HT1080 (cell line): ENCODE measurements at places on chromosomes 16 and 17. TPM values are rescaled to one million over a fixed set of nuclear protein-coding genes. Genes with fewer than 3 reads are reported as not detected.

DNA sequence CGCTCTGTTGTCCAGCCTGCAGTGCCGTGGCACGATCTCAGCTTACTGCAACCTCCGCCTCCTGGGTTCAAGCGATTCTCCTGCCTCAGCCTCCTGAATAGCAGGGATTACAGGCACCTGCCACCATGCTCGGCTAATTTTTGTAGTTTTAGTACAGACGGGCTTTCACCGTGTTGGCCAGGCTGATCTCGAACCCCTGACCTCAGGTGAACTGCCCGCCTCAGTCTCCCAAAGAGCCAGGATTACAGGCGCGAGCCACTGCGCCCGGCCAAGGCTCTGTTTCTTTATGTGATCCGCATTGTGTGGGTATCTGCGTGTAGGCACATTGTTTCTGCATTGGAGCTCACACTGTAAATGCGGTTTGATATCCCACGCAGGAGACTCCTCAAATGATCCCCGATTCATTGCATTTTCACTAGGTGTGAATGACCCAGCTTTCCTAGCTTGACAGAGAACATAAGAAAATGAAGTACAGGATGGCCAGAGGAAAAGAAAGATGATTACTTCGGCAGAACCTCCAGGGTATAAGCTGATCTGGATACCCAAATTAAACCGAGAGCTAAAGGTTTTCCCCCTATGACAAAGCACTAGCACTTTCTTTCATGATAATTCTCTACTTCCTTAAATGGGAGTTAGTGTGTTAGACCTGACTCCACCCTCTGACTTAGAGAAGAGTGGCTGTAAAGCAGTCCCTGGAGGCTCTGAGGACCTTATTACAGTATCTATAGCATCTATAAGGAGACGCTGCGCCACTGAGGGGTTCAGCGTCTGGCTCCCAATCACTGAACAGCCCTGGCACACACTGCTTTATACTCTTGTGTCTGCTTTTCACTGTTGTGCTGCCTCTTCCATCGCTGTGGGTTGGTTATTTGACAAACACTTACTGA, 17.3 kb downstream of the COTL1 start:
- no peak for DNase-seq

DNA sequence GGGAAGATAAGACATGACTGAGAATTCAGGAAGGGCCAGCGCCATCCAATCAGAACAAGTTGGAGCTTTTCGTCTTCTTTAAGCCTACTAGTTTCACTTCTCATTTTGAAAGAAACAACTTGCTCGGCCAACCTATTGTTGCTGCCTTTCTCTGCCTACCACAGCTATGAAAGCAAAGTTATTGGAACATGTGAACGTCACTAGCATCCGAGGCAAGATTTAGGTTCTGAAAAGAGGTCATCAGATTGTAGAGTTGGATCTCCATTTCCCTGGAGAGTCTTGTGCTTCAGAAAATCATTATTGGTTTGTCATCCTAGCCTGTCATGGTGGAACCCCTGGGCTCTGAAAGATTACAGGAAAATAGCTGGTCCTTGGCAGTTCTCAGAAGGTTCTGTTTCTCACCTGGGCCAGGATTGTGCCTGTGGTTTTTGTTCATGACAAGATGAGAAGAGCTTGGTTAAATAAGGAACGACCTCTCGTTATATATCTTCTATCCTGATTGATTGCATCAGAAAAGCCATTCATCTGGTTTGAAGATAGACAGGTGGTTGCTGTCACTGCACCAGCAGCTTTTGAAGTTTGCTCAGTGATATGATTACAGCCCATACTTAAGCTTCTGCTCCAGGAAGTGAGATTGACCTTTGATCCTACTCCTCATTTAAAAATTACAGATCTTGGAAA, 25.3 kb downstream of the CDH13 start:
- no peak for DNase-seq

DNA sequence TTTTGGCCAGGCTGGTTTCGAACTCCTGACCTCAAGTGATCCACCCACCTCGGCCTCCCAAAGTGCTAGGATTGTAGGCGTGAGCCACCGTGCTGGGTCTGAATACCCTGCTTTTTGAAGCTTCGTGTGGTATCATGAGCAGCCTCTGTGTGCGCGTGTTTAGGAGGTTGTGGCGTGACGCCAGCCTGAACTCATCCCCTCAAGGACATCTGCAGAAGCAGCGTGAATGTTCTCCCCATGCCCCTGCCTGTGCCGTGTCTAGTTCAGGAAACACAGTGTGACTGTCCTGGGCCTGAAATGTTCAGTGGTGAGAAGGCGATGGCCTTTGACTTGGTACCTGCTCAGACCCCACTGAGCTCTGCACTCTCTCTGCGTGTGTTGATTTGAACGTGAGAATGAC, 35.6 kb downstream of the RNF213 start:
- DNase-seq: no peak

- no peak for DNase-seq
These were observed 186.7 kb downstream of the RPTOR start for GRCh38 chr17:80731323-80731722.

DNA sequence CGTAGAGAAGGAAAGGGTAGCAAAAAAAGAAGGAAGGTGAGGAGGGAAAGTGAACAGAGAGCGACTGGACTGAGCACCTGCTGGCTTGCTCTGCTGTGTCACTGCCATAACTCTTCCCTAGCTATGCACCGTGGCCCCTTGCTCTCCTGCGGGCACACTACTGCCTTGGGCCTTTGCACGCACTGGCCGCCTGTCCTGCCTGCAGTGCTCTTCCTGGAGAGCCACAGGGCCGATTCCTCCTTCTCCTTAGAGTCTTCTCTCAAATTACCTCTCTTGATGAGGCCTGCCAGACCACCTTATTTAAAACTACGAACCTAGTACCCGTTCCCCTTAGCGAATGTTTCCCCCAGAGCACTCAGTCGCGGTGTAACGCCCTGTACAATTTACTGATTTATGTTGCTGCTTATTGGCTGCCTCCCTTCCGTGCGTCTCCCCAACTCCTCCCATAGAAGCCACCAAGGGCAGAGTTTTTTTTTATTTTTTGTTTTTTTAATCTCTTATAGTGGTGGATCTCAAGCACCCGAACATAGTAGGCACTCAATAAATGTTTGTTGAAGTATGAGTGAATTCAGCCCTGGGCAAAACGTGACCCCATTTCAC, 70.3 kb downstream of the RAI1 start:
- DNase-seq: no peak

GRCh38 chr17:64653325-64653984, 8.7 kb downstream of the SMURF2 start:
- no peak for DNase-seq

GRCh38 chr16:38941-39892, 14.2 kb downstream of the POLR3K start:
- no peak for DNase-seq

DNA sequence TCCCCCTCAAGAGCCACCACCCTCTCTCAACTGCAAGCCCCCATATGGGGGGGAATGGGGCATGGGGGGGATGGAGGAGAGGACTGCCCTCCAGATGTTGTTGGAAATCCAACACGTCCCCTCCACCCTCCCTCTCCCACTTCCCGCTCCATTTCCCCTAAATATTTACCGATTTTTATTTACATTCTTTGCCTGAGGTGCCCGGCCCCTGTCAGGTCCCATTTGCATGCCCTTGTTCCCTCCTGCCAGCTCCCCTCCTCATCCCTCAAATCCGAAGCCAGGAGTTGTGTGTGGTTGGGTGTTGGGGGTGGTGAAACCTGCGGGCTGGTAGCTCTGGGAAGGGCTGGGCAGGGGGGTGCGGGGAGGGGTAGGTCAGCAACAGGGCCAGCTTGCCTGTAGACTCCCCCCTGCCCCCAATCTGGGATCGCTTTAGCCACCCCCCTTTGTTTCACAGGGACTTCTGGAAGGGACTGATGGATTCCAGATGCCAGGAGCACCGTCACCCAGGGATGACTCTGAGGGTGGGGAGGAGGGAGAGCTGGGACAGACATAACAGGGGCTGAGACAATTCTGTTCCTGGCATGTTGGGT, 39.7 kb upstream of the NGFR start:
- no peak for DNase-seq

- no peak for DNase-seq
These were observed 1.5 kb downstream of the CNP start for GRCh38 chr17:41967921-41968578.

GRCh38 chr17:47801176-47801765, 20.3 kb downstream of the OSBPL7 start:
- DNase-seq: no peak

- no peak for DNase-seq
These were observed 301.8 kb downstream of the CPPED1 start for GRCh38 chr16:12501707-12502457.

- DNase-seq: no peak
These were observed 188.5 kb downstream of the MAP2K6 start for GRCh38 chr17:69602972-69603371.

DNA sequence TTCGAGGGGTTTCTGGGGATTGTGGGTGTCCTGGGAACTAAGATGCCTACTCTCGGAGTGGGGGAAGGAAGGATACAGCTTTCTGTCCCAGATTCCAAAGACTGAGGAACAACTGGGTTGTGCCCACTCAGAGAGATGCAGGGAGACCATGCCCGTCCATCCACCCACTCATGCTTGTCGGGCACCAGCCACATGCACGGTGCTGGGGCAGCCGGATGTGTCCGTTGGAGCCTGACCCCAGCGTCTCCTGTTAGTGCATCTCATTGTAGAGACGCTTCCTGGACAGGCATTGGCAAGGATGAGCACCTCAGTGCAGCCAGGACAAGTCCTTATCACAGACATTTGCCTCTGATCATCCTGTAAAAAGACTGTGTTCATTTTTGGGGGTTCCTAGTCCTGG, 58.1 kb downstream of the METRNL start:
- no peak for DNase-seq

DNA sequence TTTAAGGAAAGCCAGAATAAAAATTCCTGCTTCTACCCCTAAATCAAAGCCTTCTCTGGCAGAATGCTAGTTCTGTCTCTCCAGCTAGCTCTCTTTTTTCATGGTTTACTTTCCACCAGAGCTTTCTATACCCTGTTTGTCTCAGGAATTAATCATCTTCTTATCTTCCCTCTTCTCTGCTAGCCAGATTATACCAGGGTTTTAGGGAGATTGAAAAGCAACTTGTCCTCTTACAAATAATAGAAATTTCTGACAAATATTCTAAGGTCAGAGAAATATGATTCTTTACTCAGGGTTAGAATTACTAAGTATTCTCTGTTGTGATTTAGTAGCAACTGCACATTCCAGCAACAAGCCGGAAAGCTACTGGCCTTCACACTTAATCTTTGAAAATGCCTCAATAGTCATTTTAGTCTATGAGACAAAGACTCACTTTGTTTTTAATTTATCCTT, 166.4 kb downstream of the TANC2 start:
- DNase-seq: no peak

- no peak for DNase-seq
These were observed 31.8 kb downstream of the PRMT7 start for GRCh38 chr16:68342620-68343019.

DNA sequence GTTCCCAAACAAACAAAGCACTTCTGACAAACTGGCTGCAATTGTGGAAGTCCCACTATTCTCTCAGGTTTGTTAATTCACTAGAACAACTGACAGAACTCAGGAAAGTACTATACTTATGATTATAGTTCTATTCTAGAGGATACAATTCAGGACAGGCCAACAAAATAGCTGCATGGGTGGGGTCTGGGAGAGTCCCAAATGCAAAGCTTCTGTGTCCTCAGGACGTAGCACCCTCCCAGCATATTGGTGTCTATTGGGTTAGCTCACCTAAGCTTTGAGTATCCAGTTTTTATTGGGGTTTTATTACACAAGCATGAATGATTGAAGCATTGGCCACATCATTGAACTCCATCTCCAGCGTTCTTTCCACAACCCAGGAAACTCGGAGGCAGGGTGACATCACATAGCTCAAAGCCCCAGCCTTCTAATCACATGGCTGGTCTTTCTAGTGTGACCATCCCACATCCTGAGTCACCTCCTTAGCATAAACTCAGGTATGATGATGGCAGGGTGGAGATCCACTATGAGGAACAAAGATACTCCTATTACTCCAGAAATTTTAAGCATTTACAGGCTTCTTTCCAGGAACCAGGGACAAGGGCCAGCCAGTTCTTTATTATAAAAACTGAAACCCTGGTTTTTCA, 43.9 kb upstream of the CCNF start:
- DNase-seq: no peak

DNA sequence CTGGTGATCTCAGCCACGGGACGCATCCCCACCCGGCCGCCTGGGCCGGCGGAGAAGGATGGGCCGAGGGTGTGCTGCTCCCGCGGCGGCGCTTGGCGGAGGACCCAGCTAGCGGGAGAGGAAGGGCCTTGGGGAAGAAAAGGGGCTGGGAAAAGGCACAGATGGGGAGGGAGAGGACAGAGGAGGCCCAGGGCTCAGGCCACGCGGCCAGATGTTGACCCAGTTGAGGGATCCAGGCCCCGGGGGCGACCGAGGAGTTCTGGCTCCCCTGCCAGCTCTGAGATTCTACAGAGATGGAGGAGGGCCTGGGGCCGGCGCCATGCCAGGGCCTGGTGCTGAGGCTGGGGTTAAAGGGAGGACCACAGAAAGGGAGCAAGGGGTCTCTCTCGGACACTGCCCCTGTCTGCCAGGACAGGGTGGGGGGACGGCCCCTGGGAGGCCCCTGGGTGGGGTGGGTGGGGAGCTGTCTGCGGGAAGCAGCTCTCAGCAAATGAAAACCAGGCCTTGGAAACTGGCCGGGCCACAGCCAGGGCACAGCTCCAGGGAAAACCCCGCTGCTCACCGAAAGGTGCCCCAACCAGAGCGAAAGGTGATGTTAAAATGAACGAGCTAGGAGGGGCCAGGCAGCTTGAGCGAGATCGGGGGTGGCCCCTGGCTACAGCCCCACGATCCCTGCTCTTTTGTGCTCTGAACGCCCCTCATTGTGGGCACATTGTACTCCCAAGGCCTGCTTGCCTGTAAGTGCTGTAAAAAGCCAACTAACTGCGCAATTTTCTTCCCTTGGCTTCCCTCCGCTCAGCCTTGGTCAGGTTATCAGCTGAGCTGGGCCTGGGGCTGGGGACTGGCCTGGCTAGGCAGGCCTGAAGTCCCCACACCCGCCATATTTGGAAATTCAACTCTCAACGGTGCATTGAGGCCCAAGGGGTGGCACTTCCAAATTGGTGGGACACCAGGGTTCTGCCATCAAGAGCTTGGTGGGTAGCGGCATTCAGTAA, 191.4 kb downstream of the ZNF423 start:
- DNase-seq: no peak

The SNF8 gene
- 124 and 127 TPM in 2 replicates for total RNA-seq

The KRT27 gene
- not detected in 2 replicates for total RNA-seq

The TVP23A gene
- not detected in 2 replicates for total RNA-seq

The CLDN7 gene
- total RNA-seq: not detected in 2 replicates

The ZFP3 gene
- not detected in 2 replicates for total RNA-seq

The KCTD11 gene
- total RNA-seq: 4.7 and 5.8 TPM in 2 replicates

The BICDL2 gene
- total RNA-seq: not detected in 2 replicates

The TTLL6 gene
- total RNA-seq: 0.21 and 1.0 TPM in 2 replicates

The SIAH1 gene
- 15.5 and 16.3 TPM in 2 replicates for total RNA-seq

The GRAP gene
- total RNA-seq: 0.11 and 0.23 TPM in 2 replicates

The CDH5 gene
- 0.03 and 0.23 TPM in 2 replicates for total RNA-seq

The CD300H gene
- not detected in 2 replicates for total RNA-seq

The APOH gene
- total RNA-seq: not detected in 2 replicates

The KRTAP4-4 gene
- total RNA-seq: not detected in 2 replicates

The GSDMA gene
- not detected in 2 replicates for total RNA-seq

The PITPNC1 gene
- 2.8 and 6.4 TPM in 2 replicates for total RNA-seq
